ENCODE measurements at places on chromosomes 7 and 10.

DNA sequence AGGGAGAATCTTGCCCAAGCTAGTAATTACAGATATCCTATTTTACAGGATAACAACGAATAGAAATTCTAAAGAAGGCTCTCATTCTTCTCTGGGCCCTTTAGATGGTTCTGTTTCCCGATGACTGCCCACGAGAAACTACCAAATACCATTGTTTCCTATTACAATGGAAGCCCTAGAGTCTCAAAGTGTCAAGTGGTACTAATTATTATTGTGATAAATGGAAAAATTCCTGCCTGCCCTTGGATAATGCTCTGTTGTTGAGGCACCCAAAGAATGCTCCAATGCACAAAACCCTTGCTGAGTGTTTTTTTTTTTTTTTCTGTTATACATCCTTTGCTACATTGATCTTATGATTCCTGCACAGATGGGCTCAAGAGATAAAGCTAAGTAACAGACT, 504.5 kb downstream of the XPNPEP1 start:
- DNase-seq, result no peak

DNA sequence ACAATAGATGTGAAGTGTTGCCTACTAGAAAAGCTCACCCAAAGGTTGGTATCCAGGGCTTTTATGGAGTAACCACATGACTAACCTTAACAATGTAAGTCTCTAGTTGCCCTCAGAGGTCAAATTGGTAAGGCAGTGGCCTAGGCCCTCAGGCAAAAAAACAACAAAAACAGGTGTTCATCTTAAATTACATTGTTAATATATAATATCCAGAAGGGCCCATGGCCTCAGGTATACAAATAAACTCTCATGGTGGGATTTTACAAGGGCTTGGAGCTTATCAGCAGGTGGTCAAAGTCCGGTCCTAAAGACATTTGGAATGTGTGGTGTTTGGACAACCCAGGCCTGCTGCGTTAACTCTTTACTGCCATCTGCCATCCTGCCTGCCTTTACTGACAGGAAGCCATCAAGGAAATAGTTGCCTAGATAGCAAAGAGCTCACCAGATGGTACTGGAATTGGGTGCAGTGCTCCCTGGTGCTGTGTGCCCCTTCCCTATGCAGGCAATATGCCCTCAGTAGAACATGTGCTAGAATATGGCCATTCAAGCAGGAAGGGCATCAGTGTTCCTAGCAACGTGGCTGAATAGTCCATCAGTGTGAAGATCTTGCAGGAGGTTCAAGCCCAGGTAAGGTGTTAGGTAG, 36.2 kb downstream of the TOMM7 start:
- no peak for DNase-seq

DNA sequence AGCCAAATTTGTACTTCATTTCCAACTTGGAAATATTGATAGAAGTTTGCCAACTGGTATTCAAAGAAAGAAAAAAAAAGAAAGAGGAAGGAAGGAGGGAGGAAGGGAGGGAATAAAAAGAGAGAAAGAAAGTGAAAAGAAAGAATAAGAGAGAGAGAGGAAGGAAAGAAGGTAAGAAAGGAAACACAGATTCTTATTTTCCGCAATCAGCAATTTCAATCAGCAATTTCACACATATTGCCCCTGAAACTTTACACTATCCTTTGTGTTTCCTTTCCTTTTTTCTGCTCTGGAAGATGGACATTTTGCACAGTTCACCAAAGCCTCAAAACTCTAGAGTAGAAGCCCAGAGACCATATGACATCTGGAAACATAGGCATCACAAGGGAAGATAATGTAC, 888.1 kb downstream of the REEP3 start:
- DNase-seq, result no peak

DNA sequence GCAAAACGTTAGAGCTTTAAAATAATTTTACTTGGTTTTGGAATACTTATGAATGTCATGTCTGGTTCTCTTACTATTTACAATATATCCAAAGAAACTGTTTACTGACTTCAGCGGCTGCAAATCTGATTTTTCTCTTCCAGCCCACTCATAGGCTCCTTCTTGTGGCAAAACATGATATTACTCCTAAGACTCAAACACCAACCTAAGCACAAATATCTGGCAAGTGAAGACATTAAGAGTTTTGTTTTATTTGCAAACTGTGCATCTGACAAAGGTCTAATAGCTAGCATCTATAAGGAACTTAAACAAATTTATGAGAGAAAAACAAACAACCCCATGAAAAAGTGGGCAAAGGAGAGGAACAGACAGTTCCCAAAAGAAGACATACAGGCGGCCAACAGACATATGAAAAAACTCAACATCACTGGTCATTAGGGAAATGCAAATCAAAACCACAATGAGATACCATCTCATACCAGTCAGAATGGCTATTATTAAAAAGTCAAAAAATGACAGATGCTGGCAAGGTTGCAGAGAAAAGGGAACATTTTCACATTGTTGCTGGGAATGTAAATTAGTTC, 20.3 kb upstream of the GJC3 start:
- no peak for DNase-seq

- DNase-seq, result no peak
These were observed 286.7 kb downstream of the DPP6 start for GRCh38 chr7:154338701-154339506.

DNA sequence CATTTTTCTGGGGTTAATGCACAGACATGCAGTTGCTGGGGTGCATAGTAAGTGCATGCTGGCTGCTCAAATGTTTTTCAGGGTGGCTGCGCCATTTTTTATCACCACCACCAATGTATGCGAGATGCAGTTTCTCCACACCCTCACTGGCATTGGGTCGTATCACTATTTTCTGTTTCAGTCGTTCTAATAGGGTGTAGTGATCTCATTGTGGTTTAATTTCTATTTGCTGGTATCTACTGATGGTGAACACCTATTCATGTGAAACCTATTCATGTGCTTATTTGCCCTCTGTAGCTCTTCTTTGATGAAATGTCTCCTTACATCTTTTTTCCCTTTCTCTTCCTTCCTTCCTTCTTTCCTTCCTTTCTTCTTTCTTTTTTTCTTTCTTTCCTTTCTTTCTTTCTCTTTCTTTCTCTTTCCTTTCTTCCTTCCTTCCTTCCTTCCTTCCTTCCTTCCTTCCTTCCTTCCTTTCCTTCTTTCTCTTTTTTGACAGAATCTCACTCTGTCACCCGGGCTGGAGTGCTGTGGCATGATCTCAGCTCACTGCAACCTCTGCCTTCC, 84.3 kb downstream of the ELFN1 start:
- DNase-seq, result no peak

GRCh38 chr10:28853195-28853594, 175.9 kb downstream of the BAMBI start:
- DNase-seq, result peak; percentile 41

Data from femur (tissue), 1 donor.